ENCODE measurements at places on chromosomes 5 and 9. TPM values are rescaled to one million over a fixed set of nuclear protein-coding genes. Genes with fewer than 3 reads are reported as not detected.

- peak; percentile 70 for DNase-seq
Measured at GRCh38 chr9:127520941-127521918, 69.9 kb downstream of the LRSAM1 start.

DNA sequence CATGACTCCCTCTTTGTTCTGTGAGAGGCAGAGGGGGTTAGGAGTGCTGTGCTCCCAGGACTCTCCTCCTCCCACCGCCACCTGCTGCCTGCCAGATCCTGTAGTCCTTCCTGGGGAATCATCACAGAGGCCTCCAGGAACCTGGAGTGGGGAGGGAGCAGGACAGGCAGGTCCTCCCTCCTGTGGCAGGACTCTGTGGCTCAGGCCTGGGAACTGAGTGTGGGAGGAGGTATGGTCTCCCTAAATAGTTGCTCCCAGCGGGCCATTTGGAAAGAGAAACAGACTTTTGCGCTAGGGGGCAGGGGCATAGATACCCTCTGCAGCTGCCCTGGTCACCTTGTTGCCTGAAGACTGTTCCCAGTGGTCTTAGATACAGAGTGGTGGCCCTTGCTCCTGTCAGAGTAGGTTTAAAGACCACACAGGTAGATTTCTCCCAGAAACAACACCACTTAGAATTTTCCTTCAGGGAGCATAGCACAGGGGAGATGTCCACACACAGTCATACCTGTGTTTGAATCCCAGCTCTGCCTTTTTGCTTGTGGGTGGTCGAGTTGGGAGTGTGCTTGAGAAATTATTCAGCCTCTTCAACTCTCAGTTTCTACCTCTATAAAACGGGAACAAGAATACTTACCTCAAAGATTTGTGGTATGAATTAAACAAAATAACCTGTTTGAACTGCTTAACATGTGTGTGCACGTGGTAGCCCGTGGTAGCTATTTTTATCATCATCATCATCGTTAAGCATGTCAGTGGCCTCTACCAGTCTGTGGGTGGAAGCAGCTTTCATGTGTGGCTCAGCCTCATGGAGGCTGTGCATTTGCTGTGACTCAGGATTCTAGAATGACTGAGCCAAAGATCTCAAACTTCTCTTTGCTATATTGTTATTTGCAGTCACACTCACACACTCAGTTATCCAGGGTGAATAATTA, 55.8 kb downstream of the SLC22A5 start:
- peak; percentile 85 for DNase-seq

DNA sequence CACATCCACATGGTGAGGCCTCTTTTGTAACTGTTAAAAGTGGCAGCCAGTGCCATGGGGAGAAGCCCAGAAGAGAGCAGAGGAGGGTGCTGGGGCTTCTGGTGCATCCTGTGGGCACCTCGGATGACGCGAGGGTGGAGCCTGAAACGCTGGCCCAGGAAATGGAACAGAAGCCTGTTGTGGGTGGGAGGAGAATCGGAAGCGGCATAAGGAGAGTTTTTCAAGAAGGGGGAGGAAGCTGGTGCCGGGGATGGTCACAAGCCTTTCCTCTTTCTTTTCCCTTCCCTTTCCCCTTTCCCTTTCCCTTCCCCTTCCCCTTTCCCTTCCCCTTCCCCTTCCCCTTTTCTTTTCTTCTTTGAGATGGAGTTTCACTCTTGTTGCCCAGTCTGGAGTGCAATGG, 12.9 kb downstream of the ANKRD33B start:
- DNase-seq = no peak

DNA sequence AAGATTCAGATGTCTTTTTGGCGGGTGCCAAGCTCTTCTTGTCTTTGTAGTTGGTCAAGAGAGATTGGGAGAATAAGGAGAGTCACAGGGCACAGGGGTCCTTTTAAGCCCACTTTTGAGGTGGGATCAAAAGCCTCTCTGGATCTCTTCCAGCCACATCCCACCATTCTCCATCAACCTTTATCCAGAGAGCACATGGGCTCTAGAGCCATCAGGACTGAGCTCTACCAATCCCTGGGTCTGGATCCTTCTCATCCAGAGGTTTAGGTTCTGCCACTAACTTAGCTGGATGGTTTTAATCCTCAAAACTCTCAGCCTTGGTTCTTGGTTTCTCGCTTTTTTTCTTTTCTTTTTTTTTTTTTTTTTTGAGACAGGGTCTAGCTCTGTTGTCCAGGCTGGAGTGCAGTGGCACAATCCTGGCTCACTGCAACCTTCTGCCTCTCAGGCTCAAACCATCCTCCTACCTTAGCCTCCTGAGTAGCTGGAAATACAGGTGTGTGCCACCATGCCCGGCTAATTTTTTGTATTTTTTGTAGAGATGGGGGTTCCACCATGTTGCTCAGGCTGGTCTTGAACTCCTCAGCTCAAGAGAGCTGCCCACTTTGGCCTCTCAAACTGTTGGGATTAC, 44.6 kb upstream of the MATR3 start:
- no peak for DNase-seq

GRCh38 chr5:108255468-108255867, 126.4 kb downstream of the FBXL17 start:
- no peak for DNase-seq

DNA sequence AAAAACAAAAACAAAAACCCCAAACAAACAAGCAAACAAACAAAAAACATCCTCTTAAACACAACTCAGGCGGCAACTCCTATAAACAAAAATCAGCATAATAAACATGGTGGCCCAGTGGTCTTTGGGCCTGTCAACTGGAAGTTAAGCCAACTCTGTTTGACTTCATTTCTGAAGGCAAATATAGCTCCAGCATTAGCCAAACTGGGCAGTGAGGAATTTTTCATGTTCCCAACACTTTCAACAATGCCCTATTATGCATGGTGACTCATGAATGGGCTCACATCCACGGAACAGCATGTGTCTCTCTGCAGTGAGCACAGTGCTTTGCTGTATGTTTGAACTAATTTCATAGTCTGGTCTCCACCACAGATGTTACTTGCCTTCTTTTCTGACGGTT, 143.9 kb upstream of the STC2 start:
- DNase-seq = peak; percentile 93

DNA sequence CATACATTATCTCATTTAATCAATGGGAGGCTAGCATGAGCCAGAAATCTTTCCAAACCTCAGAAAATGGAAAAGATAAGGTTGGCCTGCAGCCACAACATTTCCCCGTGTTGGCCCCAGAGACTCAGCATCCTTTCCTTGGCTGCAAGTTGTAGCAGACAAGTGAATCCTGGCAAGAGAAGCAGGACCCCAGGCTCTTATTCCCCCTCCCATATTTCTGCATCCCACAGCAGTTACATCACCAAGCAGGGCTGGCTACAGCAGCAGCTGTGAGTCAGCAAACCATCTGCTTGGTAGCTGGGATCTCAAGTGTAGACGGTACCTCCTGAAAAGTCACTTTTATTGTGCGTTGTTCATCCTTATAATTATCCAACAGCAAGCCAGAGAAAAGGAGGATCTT, 212.4 kb downstream of the GNA14 start:
- DNase-seq = no peak

GRCh38 chr9:13941714-13942113, 372.2 kb downstream of the NFIB start:
- peak; percentile 60 for DNase-seq

- DNase-seq = peak; percentile 8
Measured at GRCh38 chr5:63401436-63402046, 560.7 kb downstream of the HTR1A start.

GRCh38 chr9:99905833-99906402, 536 bp upstream of the STX17 start:
- DNase-seq = peak; percentile 16

- no peak for DNase-seq
Measured at GRCh38 chr5:180336234-180337020, 16.7 kb downstream of the GFPT2 start.

GRCh38 chr9:114606597-114607207, 4.4 kb upstream of the TMEM268 start:
- DNase-seq = peak; percentile 33

DNA sequence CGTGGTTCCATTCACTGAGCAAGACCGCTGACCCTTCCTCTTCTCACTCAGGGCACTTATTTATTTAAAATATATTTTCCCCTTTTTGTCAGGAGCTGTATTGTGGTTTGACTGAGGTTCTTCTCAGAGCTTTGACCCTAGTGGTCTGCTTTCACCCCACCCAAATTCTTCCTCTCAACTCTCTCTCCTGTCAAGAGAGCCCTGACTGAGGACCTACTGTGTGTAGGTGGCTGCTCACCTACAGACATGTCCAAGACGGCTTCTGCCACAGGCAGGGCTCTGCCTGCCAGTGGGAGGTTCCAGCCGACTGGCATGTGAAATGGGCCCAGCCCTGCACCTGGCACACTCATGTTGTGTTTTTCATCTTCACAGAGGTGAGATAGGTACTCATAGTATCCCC, 5.2 kb downstream of the DCANP1 start:
- no peak for DNase-seq

GRCh38 chr5:90000351-90000750, 409.2 kb downstream of the CETN3 start:
- DNase-seq = no peak

The LRRC19 gene
- not detected for total RNA-seq

The MPDZ gene
- total RNA-seq = 22.2 TPM

The PRR7 gene
- total RNA-seq = 10.6 TPM

The PCDHA7 gene
- 0.15 TPM for total RNA-seq

The CREBRF gene
- 11.1 TPM for total RNA-seq

The ARSI gene
- 5.8 TPM for total RNA-seq

The IL7R gene
- 75.5 TPM for total RNA-seq

The N4BP3 gene
- total RNA-seq = not detected

The ADAMTSL2 gene
- total RNA-seq = not detected
